ENCODE measurements at places on chromosomes 2 and 18.

DNA sequence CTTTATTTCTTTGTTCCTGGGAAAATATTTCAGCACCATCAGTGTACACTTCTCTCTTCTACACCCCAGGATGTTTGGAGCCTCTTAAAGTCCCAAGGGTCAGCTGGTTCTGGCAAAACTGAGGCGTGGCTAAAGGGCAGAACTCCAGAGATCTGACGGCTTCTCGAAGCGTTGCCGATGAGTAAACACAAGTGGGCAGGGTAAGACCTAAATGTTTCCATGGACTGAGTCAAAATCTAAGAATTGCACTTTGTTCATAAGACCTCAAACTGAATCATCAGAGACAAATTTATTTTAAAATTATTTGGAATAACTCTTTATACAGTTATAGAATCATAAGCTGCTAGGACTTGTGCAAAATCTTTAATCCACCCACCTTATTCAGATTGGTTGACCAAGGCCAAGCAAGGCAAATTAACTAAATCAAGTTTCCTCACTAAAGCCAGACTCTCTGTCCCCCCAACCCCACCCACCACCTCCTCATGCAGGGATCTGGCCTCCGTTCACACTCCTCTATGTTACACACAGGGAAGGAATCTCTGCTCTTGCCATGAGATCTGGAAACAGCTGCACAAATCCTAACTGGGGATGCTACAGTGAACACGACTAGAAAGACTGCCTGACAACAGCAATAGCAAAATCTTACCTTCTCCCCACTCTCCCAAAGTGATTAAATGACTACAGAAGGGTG is 342.6 kb upstream of the KLHL29 start:
- DNase-seq, result no peak

- no peak for DNase-seq
These were observed 15.7 kb upstream of the AMMECR1L start for GRCh38 chr2:127901339-127902056.

DNA sequence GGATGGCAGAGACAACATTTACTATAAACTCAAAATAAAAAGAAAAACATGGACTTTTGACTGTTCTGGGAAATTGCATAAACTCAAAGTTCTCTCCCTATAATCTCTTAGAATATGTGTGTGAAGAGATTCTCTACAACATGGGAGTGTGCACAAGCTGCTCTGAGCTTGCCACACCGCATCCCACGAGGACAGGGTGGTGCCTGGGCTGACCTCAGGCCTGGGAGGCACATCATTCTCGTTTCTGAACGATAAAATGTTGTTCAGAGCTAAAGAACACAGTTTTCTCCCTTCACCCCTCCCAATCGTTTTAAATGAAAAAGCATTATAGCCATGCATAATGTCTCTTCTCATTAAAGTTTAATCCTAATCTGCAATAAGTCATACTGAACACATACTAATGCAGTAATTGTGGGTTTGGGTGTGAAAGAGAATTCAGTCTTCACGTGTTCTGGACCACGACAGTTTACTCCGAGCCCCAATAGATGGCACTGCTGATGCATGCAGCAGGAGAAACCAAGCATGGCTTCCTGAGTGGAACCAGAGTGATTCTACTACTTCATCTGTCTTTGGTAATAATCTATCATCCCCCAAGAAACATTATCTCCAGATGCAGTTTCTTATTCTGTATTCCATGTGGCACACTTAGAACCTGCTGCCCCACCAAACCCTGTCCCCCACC is 46.9 kb upstream of the LAMA1 start:
- no peak for DNase-seq

DNA sequence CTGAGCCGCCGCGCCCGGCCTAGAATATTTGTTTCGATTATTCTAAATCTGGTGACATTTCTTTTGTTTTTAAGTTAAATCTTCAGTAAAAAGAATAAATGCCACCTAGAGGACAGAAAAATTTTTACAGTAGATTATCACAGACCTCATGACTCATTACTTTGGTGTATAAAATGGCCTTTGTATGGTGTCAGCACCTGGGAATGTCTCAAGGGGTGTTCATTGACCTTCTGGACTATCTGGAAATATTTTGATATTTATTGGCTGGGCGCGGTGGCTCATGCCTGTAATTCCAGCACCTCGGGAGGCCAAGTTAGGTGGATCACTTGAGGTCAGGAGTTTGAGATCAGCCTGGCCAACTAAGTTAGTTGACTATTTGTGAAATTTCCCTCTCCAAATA is 30.3 kb upstream of the SLC30A6 start:
- DNase-seq, result peak; percentile 90

DNA sequence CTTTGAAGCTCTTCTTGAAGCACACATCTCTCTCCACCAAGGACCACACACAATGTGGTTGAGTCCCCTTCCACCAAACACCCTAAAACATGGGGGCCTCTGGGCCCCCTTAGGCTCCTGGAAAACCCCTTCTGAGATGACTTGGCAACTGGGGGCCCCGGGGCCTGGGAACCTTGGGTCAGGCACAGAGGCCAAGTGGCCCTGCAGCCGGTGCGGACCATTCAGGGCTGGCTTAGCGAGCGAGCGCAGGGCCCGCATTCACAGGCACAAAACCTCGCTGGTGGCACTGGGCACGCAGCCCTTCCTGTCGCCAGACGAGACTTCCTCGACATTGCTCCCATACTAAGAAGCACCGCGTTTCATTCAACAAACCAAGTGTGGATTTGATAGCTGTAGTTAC is 111.2 kb upstream of the ID2 start:
- no peak for DNase-seq

GRCh38 chr2:85680707-85681371 is 12.8 kb upstream of the SFTPB start:
- DNase-seq, result no peak

DNA sequence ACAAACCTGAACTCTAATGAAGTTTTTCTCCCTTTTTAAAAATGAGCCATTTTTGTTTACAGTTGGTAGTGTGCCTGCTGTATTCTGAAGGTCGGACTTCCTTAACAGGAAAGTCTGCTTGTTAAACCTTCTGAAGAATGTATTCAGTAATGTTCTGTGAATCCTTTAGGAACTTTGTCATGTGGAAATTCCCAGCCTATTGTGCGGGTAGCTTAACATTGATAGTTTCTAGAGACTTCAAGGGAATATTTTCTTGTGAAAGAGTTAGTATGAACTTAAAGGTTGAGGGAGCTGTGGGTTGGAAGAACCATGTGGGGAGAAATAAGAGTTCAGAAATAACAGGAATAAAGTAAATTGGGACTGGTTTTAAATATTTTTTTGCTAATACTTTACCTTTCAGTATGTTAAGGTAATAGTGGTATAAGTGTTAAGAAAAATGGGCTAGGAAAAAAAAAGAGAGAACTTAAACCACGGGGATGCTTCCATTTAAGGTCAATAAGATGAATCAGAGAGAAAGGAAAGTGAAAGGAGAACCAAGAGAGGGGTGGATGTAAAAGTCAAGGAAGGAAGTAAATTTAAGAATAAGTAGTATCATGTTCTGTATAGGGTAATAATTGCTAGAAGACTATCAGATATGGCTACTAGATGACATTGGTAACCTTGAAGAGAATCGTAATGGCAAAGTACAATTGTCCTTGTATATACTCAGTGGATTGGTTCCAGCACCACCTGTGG is 90.5 kb downstream of the PMS1 start:
- no peak for DNase-seq

DNA sequence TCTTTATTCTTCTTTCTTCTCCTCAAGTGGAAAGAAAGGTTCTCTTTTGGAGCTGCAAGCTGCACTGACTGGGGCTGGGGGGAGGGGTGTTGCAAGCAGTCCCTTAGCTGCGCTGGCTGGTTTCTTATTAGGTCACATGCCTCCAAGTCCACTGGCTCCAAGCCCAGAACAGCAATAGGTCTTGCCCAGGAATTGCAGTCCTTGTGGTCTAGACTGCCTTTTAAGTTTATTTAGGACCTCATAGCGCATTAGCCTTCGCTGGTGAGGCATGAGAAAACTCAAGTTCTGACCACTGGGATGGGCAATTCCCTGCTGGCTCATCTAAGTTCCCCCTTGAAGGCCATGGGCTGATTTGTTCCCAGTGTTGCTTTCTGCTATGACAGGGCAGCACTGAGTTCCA is 138.6 kb upstream of the SCN7A start:
- DNase-seq, result no peak

DNA sequence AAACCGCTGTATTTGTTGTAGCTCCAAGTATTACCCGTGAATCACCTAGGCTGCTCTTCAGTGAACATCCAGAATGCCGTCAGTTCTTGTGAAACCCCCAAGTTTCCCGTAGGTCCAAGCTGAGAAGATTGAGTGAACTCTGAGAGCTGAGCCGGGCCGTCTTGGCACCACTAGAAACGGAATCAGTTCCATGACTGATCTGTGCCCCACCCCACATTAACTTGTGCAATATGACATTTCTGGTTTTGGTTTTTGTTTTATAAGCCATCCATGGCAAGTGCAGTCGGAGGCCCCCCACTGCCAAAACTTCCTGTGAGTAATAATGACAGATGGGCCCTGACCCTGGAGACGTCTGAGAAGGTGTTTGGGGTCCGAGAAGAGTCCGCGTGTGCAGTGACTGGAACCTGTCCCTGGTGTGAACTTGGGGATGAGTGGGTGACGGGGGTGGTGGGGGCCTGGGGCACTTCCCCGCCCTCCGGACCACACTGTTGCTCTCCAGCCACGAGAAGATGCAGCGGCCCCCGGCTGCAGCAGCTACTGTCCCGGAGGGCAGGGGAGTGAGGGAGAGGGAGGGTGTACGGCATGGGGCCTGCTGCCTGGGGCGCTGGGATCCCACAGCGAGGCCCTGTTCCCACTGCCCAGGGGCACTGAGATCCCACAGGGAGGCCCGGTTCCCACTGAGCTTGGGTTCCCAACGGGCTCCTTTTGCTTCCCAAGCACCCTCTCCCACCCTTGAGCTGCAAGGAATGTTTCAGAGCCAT is 26.5 kb downstream of the NFATC1 start:
- no peak for DNase-seq

DNA sequence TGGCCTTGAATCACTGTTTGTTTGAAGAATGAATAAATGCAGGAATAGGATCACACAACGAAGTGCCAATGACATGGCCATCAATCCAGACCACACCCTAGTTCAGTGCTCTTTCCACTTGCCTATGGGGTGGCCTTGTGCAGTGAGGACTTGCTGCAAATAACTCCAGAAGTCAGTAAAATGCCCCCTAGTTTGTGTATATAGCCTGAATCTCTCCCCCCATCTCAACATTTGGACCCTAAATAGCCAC is 299 bp downstream of the FABP1 start:
- no peak for DNase-seq

GRCh38 chr2:16005816-16006536 is 65.6 kb downstream of the MYCN start:
- DNase-seq, result peak; percentile 33

- no peak for DNase-seq
These were observed 61.7 kb downstream of the KCNS3 start for GRCh38 chr2:17940091-17940630.

- no peak for DNase-seq
These were observed 202.1 kb upstream of the HS6ST1 start for GRCh38 chr2:128520791-128521190.

DNA sequence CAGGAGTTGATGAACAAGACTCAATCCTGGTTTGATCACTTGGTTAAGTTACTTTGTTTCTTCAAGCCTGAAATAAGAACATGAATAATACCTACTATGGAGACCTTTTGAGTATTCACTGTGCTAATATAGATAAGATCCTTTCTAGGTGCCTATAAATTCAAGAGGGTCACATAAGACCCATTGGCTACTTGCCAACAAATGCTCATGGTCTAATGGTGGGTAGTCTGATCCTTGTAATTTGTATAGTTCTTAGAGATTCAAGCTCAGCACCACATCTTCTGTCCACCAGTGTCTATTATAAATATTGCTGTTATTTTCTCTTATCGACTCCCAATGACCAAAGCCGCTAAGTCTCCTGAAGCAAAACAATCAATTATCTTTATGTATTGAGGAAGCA is 27.4 kb upstream of the ACSL3 start:
- no peak for DNase-seq

DNA sequence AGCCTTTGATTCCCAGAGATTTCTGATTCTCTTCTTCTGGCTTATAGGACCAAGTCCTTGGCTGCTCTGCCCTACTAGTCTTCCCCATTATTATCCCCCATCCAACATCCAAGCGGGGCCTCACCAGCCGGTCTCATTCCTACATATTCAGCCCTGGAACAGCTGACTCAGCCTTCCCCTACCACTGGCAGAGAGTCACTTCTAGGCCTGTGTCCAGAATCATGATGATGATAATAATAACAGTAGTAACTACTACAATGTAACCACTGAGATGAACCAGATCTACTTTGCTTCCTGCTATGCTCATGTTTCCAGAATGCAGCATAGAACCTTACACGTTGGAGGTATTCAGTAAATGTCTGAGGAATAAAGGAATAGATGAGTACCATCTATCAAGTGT is 295.2 kb downstream of the SRBD1 start:
- no peak for DNase-seq

DNA sequence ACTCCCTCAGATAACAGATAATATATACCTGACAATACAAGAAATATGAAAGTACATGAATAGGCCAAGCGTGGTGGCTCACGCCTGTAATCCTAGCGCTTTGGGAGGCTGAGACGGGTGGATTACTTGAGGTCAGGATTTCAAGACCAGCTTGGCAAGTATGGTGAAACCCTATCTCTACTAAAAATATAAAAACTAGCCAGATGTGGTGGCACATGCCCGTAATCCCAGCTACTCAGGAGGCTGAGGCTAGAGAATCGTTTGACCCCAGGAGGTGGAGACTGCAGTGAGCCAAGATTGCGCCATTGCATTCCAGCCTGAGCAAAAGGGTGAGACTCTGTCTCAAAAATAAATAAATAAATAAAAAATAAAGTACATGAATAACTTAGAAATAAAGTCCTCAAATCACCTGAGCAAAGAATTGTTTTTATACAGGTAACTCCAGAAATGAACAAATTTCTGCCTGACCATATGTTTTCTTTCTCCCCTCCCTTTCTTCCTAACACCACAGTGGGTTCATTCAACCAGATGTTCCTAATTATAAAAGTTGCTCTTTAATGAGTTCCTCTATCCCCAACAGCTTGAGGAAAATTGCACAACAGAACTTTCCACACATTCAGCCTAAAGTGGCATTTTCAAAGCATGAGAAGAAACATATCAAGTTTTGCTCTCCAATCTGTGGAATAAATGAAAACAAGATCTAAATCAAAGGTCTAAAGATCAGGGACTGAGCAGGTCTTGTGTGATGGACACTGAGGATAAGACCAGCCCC is 33.6 kb upstream of the AP1S3 start:
- DNase-seq, result no peak

- no peak for DNase-seq
These were observed 802.4 kb upstream of the ID2 start for GRCh38 chr2:7879483-7879835.

- DNase-seq, result no peak
These were observed 267.3 kb downstream of the ANAPC1 start for GRCh38 chr2:111616651-111617218.

DNA sequence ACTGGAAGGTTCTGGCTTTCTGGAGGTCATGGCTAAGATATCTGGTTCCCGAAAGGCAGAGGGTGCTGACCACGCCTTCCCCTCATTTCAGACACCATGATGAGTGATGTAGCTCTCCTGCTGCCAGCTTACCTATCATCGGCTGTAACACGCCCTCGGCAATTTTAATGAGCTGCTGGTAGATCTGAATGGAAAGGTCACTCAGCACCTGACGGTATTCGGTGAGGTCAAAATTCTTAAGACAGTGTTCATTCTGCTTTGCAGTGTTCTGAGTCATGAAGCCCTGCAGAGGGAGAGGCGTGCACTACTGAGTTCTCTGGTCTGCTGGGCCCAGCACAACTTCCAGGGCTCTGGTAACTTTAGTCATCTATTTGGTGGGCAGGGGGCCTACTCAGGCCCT is 25.7 kb upstream of the ACAA2 start:
- no peak for DNase-seq

Data from LoVo (cell line).